ENCODE measurements at places on chromosomes 11 and 22.

DNA sequence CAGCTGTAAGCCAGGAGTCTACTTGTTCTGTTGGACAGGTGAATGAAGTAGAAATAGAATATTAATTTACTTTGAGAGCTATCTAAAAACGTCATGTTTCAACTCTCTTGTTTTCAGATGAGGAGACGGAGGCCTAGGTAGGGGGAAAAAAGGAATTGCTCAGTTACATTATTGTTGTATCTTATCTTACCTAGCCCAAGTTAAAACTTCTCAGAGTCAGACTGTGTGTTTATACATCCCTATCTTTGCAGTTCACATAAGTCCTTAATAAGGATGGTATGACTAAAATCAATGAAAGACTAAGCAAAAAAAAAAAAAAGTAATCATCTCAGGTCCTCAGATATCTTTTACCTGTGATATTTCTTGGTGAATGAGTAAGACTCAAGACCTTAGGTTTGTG lies 62.8 kb downstream of the TEAD1 start:
- no peak for DNase-seq

DNA sequence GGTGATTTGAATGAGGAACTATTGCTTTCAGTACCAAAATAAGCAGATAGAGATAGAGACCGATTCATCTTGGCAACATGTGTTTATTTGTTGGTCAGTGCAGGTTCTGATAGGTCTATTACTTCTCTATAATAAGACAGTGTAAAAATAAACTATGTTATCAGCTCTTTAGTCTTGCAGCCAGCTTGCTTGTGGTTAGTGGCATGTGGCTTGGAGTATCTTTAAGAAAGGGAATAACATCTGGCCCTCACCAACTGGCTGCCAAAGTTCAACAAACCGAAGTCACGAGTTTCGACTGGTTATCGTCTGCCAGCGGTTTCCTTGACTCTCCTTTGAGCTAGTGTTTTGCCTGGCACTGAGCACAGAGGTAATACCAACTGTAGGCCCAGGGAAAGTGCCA lies 71.8 kb downstream of the CTTN start:
- DNase-seq, result no peak

DNA sequence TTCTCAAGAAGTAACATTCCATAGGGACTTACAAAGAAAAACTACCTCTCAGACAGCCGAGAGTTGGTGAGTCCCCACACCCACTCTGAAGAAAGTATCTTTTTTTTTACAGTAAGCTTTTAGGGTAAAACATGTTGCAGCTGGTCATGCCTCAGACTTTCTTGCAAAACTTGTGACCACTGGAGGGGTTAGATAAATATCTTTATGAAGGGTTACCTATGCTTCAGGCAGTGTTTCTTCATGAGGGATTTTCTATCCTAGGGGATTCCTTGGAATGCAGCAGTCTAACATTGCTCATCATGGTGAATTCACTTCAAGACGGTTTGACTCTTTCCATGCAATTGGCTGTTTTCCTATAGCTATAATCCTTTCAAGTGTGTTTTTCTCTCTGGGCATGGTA lies 20.8 kb upstream of the SNX19 start:
- no peak for DNase-seq

GRCh38 chr11:116457336-116458007 lies 315.3 kb downstream of the BUD13 start:
- no peak for DNase-seq

DNA sequence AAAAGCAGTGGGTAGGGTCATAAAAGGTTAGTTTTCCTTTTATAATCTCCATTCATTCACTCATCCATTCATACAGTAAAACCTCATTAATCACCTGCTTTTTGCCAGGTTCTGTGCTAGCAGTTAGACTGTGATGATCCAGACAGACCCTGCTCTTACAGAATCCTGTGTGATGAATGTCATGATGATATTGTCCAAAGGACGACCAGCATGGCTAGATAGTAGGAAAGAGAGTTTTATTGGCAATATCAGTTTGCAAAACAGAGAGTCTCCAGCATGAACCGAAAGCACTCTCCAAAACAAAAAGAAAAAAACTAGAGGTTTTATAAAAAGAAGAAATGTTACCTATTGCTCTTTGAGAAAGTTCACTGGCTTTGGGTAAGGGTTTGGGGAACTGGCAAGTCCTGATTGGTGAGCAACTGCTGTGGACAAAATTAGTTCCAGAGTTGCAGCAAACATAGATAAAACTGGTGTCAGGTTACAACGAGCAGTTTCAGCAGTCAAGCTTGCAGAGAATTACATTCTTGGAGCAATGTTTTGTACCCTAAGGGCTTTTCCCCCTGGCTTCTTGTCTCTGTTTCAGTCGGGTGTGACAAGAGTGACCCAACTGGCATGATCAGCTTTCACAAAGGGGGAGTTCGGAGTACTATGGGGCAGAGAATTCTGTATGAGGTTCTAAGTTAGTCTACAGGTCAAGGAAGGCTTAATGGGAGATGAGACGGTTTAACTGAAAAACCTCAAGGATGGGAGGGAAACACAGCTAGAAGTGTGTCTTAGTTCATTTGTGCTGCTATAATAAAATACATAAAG lies 58.3 kb downstream of the HSD17B12 start:
- no peak for DNase-seq

GRCh38 chr11:83035070-83035854 lies 36.4 kb downstream of the RAB30 start:
- DNase-seq, result no peak

- no peak for DNase-seq
These were observed 199.7 kb downstream of the C11orf91 start for GRCh38 chr11:33500861-33501479.
